NCI-H1105 treated with DMSO at 0.1 percent for 48 hours (cell line): ENCODE measurements at places on chromosomes 5 and 9.
A peak's percentile ranks its signal among the peaks of the same experiment; 100 is the strongest.

DNA sequence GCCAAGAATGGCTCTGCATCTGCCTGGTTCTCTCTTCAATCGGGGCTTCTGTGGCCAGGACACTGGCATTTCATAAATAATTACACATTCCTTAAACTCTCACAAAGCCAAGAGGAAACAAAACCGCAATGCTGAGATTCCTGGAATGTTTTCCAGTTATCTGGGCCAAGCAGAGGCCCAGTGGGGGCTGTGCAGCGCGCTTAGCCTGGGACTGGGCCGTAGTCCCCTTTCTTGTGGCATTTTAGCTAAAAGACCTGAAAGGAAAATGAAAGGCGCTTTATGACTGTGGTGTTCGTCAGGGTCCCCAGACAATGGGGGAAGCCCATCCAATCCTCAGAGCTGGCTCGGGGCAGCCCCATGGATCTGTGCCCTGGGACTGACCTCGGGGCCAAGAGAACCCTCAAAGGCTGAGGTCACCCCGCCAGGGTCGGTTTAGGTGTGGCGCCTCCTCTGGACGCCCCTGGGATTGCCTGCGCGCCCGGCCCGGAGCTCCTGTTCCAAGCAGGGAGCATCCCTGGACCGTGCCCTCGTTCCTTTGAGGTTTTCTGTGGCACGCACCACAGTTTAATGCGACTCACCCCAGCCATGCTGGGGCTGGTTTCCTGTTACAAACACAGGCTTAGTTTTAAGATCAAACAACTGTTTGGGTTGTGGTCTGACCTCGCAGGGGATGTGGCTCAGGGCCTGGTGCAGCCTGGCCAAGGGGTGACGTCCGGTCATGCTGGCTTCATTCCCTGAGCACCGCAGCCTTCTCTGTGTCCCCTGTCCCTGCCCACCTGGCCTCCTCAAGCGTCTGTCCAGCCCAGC lies 51.5 kb upstream of the NKD2 start:
- no peak for DNase-seq

DNA sequence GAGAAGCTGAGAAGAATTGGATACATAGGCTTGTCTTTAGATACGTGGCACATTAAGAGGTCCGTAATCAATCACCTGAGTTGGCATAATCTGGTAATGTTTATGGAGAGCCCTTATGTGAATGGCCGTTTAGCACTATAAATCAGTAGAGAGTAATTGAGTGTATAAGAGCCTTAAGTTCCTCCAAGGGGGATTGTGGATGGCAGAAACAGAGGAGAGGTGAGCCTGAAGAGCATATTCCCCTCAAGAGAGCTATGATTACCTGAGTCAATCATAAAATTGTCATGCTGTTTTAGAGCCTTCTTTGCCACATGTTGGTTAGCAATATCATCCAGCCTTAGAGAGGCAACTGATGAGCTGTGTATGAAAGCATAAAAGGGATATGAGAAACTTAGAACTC lies 58.8 kb downstream of the FOCAD start:
- DNase-seq: peak; percentile 74

DNA sequence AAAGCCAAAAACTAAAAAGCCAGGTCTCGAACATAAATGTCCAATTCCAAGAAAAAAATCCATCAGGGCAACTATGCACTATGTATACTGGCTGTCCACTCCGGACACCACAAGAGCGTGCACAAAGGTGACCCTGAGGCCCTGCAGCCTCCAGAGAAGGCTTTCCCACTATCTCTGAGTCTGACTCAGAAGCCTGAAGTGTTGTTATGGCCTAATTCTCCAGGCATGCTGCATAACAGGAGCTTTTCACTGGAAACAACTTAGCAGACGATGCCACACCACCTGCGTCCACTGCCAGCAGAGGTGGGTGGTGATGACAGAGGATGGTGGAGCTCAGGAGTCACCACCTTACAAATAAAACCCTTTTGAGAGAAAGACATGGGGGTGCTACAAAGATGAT lies 63.7 kb downstream of the HABP4 start:
- no peak for DNase-seq

DNA sequence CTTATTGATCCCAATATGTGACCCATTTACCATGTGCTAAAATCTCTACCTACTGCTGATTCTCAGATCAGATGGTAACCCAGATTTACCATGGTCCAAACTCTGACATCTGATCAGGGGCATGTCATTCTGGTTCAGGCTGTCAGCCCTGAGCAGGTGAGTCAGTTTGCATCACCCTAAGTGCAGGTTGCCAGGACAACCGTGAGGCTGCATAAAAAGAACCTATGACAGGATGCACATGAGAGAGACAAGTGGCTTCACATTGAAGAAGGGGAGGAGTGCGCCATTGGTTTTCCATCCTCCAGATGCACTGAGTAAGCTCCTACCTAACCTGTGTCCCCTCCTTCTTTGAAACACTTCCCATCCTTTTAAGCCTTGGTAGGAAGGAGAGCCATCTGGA lies 801 bp upstream of the PRSS3 start:
- DNase-seq: no peak

- DNase-seq: no peak
Observed at GRCh38 chr5:172365948-172366608, 82.5 kb upstream of the UBTD2 start.
